ENCODE measurements at places on chromosomes 7 and 10.

DNA sequence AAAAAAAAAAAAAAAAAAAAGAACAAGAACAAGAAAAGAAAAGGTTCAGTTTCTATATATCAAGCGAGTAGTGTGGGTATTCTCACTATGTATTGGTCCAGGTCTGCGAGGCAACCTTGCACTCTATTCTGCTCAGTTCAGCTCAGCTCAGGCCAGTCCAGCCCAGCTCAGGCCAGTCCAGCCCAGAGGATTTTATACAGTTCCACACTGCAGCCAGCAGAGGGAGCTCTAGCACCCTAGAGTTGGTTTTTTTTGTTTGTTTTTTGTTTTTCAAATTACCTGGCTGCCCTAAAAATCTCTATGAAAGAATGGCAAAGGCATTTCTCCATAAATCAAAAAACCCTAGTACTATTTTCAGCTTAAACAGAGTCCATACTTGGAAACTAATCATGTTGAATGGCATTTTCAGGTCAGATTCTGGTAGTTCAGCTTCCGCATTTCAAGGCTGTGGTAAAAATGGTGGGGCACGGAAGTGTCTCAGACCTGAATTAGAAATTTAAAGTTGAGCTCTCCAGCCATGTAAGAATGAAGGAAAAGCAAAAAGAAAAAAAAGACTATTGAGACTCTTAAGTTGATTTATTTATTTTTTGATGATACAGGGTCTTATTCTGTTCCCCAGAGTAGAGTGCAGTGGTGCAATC lies 55.2 kb upstream of the GSDME start:
- peak; percentile 25 for DNase-seq

- DNase-seq, result no peak
These were observed 10.8 kb upstream of the BAG3 start for GRCh38 chr10:119640384-119640783.

DNA sequence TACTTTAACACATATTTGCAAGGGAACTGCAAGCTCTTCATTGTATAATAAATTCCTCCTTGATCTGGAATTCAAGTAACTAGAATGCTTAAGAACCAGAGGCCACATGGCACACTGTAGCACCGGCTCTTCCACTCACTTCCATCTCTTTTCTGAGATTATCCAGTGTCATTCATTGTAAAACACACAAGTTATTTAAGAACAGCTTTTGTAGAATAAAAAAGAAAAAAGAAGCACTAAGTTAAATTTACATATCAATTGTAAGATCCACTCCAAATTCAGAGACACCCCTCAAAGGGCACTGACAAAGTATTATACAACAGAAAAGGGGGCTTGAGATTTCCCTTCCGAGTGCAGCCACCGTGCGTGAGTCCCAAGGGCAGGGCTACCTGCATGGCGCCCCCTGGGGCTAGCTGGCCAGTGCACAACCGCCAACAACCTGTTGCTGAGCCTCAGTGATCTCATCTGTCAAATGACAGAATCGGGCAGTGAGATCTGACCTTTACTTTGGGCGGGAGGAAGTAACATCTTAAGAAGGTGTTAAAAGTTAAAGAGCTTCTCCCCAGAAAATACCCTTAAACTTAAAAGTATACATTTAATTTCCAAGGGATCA lies 12.5 kb downstream of the GLI3 start:
- no peak for DNase-seq

GRCh38 chr7:144835155-144835611 lies 670 bp downstream of the TPK1 start:
- peak; percentile 68 for DNase-seq

DNA sequence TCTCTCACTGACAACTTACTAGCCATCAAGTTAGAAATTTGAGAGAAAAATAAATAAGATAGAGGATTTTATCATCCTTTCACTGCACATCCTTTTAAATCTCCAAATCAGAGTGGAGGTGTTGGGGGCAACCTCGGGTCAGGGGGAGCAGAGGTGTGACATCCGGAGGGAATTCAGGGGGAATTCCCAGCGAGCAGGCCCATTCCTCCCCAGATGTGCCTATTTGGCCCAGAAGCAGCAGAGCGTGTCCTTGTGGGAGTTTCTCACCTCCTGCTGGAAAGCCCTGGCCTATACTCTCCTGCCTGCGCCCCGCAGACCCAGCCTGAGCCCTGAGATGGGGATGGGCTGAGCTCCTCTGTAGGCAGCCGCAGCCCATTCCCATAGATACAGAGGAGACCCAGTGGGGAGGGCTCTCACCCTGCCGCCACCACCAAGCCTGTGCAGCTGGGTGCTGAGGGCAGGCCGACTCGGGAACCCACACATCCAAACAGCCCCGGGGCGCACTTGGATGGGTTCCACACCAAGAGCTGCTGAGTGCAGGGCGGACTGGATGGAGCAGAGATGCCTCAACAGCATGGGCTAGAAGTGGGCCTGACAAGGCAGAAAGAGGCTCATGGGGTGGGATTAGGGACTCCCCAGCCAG lies 124.5 kb downstream of the CXCL12 start:
- DNase-seq, result no peak

DNA sequence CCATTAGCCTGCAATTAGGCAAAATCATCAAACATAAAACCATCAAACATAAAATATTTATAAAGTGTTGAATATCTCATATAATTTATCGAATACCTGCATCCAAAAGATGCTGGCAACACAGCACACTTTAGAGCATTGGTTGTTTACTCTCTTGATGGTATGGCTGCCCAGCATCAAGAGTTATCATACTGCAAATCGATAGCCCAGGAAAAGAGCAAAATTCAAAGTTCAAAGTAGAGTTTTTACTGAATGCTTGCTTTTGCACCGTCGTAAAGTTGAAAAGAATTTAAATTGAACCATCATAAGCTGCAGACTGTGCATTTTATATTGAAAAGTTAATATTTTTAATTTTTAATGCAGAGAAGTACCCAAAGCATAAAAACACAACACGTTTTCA lies 4.2 kb upstream of the GSTO2 start:
- DNase-seq, result no peak

All from CD4-positive, alpha-beta memory T cell (primary cell).